ENCODE measurements at places on chromosomes 6 and 20.

DNA sequence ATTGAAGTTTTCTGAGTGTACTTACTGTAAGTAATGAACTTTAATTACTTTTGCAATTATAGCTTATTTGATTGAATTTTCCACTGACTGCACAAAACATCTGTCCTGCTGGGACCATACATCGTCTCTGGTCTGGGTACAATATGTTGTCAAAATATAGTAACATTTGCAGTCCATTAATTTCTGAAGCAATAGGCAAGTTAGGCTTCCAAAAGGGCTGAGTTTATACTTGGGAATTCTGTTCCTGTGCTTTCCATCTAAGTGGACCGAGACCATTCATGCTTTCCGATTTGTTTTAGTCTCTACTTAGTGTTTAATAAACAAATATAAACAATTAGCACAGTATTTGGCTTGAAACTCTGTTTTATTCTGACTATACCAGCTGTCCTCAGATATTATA lies 139.3 kb downstream of the RFPL4B start:
- no peak overlapping the region for H3K4me3 ChIP-seq
- H3K36me3 ChIP-seq = no peaks in the 10 kb centered on the region
- no peak overlapping the region for H3K27ac ChIP-seq
- H3K27me3 ChIP-seq = no peaks in the 10 kb centered on the region

DNA sequence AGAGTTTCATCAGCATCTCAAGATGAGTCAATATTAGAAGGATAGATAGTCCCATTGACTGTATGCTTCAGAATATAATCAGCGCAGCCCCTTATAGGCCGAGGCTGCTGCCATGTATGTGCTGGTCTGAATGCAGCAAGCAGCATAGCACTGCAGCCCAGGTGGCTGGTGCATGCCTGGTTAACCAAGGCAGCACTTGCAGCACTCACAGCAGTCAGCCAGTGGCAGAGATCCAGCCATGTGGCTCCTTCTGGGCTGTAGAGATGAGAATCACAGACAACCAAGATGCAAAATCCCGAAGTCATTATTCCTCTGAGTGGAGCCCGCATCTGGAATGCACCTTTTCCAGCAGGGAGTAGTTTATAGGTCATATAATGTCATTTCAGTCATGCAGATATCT lies 251.9 kb downstream of the UST start:
- no peak overlapping the region for H3K4me3 ChIP-seq
- H3K36me3 ChIP-seq = no peaks in the 10 kb centered on the region
- H3K27me3 ChIP-seq = no peaks in the 10 kb centered on the region
- H3K27ac ChIP-seq = no peak overlapping the region
- H3K4me1 ChIP-seq = no peaks in the 10 kb centered on the region
- no peak for DNase-seq

- no peak overlapping the region for H3K4me3 ChIP-seq
- H3K27ac ChIP-seq = no peak overlapping the region
Measured at GRCh38 chr6:100460650-100461204, 4.0 kb downstream of the SIM1 start.

- no peak for DNase-seq
- no peak overlapping the region for H3K27ac ChIP-seq
- no peaks in the 10 kb centered on the region for H3K4me1 ChIP-seq
- H3K4me3 ChIP-seq = no peak overlapping the region
- no peaks in the 10 kb centered on the region for H3K36me3 ChIP-seq
- no peaks in the 10 kb centered on the region for H3K27me3 ChIP-seq
Measured at GRCh38 chr20:15241681-15242080, 904.3 kb upstream of the FLRT3 start.

DNA sequence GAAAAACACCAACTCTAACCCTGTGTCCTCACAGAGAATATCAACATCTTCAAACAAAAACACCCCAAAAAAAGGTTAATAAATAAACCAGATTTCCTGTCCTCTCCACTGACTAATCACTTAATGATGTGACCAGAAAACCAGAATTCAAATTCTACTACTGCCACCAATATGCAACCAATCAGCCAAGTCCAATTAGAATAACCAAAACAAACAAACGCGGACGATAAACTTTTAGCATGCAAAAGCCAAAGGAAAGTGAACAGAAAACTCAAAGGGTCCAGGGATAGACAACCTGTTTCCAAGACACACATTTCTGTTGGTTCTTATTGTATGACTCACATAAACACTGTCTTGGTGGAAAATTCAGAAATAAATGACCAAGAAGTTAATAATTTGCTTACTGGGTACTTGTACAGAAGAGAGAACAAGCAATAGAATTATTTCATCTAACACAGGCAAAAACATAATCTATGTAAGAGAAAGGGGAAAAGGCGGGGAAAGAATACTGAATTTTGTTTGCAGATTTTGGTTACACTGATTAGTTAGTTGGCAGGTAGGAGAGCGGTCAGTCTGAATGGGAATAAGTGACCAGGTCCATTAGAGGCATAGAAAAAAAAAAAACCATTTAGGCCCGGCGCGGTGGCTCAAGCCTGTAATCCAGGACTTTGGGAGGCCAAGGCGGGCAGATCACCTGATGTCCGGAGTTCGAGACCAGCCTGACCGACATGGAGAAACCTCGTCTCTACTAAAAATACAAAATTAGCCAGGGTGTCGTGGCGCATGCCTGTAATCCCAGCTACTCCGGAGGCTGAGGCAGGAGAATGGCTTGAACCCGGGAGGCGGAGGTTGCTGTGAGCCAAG lies 34.1 kb downstream of the HFE start:
- no peak overlapping the region for H3K27ac ChIP-seq
- no peak for DNase-seq
- H3K36me3 ChIP-seq = no peaks in the 10 kb centered on the region
- H3K4me3 ChIP-seq = no peak overlapping the region
- H3K4me1 ChIP-seq = no peaks in the 10 kb centered on the region

DNA sequence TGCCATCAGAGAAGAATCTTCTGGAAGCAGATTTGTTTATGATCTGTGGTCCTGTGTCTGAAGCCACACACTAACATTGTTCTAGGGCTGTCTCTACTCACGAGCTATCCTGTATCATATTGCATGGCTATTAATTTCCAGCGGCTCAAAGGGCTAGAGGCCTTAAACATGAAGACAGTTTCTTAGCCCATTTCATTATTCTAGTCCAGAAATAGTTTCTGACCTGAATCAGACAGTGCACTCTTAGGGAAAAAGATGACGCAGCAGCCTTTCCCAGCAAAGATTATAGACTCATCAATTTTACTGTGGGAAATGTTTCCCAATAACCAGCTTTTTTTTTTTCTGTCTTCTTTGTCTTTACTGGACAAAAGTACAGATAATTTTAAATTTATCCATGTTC lies 105.3 kb upstream of the SUPT3H start:
- no peak for DNase-seq
- H3K27ac ChIP-seq = no peak overlapping the region
- no peaks in the 10 kb centered on the region for H3K4me1 ChIP-seq

DNA sequence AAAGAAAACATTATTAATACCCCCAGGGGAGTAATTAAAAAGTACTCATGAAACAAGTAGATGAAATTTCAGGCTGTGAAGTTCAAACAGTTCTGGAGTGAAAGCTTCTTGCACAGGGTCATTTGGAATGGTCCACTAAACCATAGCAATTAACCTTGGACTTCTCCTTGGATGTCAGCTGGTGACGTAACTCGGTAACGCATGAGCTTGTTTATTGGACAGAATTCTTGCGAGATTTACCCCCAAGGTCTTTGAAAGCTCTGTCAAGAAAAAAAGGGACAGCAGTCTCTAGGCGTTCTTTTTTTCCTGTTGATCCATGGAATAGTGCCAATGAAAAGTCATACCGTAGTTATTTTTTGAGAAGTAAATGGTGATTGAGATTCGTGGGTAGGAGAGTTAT lies 2.2 kb downstream of the CD83 start:
- H3K4me3 ChIP-seq = no peak overlapping the region
- H3K4me1 ChIP-seq = no peaks in the 10 kb centered on the region
- H3K36me3 ChIP-seq = no peaks in the 10 kb centered on the region
- no peak overlapping the region for H3K27ac ChIP-seq

DNA sequence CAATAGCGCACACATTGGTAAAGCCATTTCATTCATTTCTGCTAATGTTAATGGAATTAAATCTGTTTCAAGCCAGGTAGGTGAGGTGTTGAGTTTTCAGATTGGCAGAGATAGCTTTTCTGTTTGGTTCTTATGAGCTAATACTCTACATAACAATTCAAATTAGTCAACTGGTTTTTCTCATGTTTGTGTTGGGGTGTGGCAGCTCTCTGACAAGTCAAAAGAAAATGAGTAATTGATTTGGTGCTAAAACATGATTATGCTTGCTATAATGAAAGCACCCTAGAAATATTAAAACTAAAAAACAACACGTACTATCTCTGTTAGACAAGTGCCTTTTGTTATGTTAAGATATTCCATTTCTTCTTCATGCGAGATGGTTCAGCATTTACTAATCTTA lies 13.6 kb downstream of the PPP1R14C start:
- H3K4me1 ChIP-seq = no peaks in the 10 kb centered on the region
- no peak for DNase-seq
- no peaks in the 10 kb centered on the region for H3K27me3 ChIP-seq
- H3K4me3 ChIP-seq = no peak overlapping the region

- DNase-seq = no peak
- no peak overlapping the region for H3K4me3 ChIP-seq
- no peak overlapping the region for H3K27ac ChIP-seq
- H3K36me3 ChIP-seq = no peaks in the 10 kb centered on the region
- no peaks in the 10 kb centered on the region for H3K4me1 ChIP-seq
Measured at GRCh38 chr6:130136798-130137197, 86.0 kb downstream of the SAMD3 start.

- H3K27ac ChIP-seq = no peak overlapping the region
- H3K4me3 ChIP-seq = no peak overlapping the region
- no peak for DNase-seq
- H3K36me3 ChIP-seq = no peaks in the 10 kb centered on the region
Measured at GRCh38 chr6:138235205-138235604, 16.9 kb upstream of the PBOV1 start.

DNA sequence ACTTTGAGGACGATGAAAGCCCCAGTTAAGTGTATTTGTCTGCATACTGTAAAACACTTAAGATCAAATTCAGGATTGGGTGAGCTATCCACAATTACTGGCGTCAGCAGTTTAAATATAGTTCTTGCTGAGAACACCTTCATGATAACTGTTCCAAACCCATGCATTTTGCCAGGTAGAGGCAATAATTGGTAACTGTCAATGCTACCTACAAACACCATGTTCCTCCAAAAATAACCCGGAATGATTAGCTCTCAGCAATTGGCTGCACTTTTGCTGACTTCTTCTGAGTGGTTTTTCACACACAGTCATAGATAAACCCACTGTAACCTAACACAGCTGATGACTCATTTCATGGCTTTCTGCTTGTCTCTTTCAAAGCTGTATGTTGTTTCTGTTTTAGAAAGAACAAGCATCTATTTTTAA lies 1358.6 kb upstream of the GJE1 start:
- H3K4me3 ChIP-seq = no peak overlapping the region
- no peaks in the 10 kb centered on the region for H3K36me3 ChIP-seq
- H3K4me1 ChIP-seq = no peaks in the 10 kb centered on the region
- H3K27ac ChIP-seq = no peak overlapping the region
- no peaks in the 10 kb centered on the region for H3K27me3 ChIP-seq

DNA sequence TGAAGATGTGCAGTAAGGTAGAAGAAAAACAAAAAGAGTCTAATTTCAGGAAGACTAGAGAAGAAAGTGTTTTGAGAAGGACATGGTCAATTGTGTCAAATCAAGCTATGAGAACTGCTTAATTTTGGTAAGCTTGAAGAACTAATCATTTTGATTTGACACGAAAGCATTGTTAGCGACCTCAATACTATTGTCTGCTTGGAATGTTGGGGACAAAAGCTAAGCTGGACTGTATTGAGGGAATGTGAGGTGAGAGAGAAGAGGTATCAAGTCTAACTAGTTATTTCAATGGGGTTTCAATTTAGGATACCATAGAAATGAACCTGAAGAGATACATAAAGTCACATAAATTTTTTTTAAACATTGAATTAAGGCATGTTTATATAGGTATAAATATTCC lies 309.8 kb downstream of the GRIK2 start:
- H3K27me3 ChIP-seq = no peaks in the 10 kb centered on the region
- no peak overlapping the region for H3K4me3 ChIP-seq
- H3K36me3 ChIP-seq = no peaks in the 10 kb centered on the region
- no peaks in the 10 kb centered on the region for H3K4me1 ChIP-seq
- H3K27ac ChIP-seq = no peak overlapping the region

DNA sequence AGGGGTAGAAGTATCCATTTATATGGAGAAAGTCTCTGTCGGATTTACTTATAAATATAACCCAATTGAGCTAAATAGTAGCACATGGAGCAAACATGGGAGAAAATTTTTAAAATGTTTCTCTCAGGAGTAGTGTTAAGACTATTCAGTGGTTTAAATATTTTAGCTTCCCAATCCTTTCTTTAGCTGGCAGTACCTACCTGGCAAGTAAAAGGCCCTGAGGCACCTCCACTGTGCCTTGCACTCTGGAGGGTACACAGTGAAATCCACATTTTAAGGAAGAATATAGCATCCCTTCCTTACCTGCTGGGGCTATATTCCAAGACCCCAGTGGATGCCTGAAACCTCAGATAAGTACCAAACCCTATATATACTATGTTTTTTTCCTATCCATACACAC lies 124.2 kb downstream of the KLHL32 start:
- no peaks in the 10 kb centered on the region for H3K36me3 ChIP-seq
- no peaks in the 10 kb centered on the region for H3K27me3 ChIP-seq
- no peaks in the 10 kb centered on the region for H3K4me1 ChIP-seq
- no peak overlapping the region for H3K4me3 ChIP-seq
- no peak overlapping the region for H3K27ac ChIP-seq

DNA sequence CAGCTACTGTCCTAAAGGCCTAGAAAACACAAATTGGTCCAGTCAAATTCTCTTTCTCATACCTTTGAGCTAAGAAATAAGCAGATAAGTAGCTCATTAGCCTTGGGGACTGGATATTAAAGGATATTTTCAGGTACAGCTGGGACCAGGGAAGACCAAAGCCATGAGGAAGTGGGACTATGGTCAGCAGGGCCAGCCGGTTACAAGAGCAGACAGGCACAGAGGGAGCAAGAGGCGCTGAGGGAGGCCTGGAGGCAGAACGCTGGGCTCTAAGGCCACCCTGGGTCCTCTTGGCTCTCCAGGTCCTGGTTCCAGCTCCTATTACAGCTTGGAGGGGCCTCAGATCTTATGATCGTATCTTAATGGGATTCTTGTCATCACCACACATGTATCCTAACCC lies 88.5 kb upstream of the KCNK16 start:
- H3K27ac ChIP-seq = no peak overlapping the region
- no peak overlapping the region for H3K4me3 ChIP-seq
- H3K4me1 ChIP-seq = no peaks in the 10 kb centered on the region
- H3K27me3 ChIP-seq = no peaks in the 10 kb centered on the region
- DNase-seq = no peak

- no peaks in the 10 kb centered on the region for H3K27me3 ChIP-seq
- no peak for DNase-seq
- no peak overlapping the region for H3K4me3 ChIP-seq
- H3K27ac ChIP-seq = no peak overlapping the region
Measured at GRCh38 chr6:128303870-128304269, 216.5 kb downstream of the PTPRK start.
